ENCODE measurements at places on chromosomes 5 and 9. TPM values are rescaled to one million over a fixed set of nuclear protein-coding genes. Genes with fewer than 3 reads are reported as not detected.

The SEMA6A gene
- 6.3 TPM for total RNA-seq

The FABP6 gene
- total RNA-seq: 1.6 TPM

- DNase-seq: no peak
Observed at GRCh38 chr9:13721481-13722235, 442.2 kb upstream of the MPDZ start.

GRCh38 chr5:135129307-135129706 lies 95.3 kb upstream of the PITX1 start:
- DNase-seq: no peak

The PRSS3 gene
- not detected for total RNA-seq

DNA sequence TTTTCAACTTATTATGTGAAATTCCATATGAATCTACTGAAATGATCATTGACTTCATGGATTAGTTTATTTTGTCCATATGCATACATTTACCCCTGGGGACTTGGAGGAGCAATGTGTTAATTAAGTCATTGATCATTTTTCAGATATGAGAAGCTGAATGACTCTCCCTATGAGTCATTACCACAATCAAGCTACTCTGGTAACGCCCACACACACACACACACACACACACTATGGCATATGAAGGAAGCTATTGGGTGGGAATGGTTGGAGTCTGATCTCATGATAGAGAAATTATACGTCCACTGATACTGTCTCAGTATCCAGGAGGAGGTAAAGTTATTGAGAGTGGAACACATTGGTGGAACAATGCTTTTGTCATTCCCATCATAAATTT lies 528.9 kb downstream of the AGTPBP1 start:
- no peak for DNase-seq

- DNase-seq: no peak
Observed at GRCh38 chr9:100715100-100715380, 137.2 kb downstream of the CAVIN4 start.

DNA sequence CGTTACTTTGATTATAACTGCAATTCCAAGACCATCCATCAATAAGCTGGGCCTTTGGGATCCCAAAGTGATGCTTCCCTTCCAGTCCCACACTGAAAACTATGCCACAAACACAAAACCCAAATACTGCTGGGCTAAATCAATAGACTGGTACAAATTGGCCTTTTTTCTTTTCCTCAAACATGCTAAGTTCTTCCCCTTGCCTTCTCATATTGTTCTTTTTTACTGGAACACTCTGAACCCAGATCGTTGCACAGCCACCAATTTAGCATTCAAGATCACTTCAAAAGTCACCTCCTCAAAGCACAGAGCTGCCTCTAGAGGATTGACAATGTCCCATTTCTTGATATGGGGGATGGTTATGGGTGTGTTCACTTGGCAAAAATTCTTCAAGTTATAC lies 66.0 kb downstream of the ACTL7B start:
- no peak for DNase-seq

DNA sequence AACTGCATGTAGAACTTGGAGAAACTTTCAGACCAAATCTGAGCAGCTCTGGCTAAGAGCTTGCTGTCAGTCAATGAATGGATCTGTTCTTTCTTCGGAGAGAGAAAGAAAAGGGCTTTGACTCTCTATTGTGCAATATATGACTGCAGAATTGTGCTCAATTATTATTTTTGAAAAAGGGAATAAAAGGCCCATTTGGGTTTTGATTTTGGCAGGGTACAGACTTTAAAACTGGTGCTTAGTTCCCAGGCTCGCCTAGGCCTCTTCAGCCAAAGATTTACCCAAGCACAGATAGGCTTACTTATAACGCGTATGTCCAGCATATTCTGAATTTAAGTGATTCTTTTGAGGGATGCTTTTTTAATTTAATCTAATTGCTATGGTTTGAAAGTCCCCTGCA lies 59.3 kb downstream of the RETREG1 start:
- no peak for DNase-seq

The STPG3 gene
- 0.58 TPM for total RNA-seq

GRCh38 chr9:123470121-123470782 lies 114.3 kb downstream of the CRB2 start:
- DNase-seq: no peak

DNA sequence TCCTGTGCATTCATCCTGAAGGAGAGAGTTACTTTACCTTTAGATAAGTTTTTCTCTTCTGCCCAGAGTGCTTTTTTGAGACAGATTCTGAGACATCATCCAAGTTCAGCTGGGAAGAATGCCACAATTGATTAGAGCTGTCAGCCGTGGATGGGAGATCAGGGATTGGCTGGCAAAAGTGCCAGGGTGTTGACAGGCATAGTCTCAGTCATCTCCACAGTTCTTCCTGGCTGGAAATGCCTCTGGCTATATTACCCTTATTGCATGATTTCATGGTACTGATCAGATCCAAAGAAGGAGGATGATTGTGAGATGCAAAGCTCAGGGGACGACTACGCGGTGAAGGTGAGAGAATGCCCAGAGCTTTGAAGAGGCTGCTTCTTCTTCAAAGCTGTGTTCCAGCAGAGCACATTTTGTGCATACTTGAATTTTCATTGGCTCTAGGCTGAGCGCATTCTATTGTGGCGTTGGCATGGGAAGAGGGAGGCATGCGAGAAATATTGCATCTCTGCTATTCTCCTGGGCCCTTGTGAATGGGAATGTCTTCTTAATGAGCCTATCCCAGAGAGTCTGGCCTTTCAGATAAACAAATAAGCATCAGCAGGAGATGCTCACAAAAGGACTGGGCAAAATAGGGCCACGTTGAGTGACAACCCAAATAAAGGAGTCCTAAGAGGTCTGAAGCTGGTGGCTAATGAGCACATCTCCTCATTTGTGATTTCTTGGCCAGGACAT lies 82.1 kb downstream of the GRIA1 start:
- DNase-seq: no peak

DNA sequence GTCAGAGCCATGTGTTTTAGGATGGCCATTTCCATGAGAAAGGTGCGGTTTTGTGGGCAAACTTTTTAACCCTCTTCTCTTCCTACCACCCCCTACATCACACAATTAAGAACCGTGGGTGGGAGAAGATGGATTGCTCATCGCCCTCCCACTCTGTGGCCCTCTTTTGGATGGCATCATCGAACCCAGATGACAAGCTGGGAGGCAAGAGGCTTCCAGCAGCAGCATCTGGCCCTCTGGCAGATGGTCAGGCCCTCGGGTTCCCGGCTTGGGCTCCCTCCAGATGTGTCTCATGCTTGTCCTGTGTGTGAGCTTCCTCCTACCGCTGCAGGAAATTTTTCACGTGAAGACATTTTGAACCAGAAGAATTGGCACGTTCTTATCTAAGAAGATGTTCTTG lies 199.9 kb downstream of the EBF1 start:
- peak; percentile 64 for DNase-seq

The PCDHB14 gene
- 1.9 TPM for total RNA-seq

DNA sequence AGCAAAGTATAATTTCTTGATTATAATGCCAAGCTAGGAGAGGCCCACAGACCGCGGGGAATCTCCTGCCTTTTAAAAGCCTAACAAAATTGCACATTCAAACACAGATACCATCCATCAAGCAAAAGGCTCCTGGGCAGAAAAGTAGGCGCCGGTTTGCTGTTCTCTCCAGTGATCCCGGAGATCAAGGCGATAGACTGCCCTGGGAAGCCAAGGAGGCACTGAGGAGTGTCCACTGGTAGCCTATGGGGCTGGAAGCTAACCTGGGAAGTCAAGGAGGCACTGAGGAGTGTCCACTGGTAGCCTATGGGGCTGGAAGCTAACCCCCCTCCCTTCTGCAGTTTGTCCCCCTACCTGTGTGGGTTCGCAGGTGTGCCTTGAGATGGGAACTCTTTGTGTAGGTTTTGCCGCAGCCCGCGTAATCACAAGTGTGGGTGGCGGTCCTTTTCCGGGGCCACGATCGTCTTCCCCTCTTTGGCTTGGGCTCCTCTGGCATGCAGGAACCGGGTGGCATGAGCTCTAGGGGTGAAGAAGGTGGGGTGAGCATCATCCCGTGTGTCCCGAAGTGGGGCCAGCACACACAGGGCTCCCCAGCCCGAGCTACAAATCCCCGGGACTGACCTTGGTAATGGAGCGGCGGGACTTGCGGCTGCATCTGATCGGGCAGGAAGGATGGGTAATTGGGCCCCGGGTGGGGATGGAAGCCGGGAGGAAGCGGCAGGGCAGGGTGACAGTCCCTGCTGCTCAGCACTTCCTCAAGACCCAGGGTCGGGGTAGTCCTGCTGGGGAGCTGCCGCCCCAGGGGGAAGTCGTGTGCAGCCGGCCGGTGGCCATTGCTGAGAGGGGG lies 2.7 kb downstream of the KLF4 start:
- peak; percentile 28 for DNase-seq

The PCDHB12 gene
- total RNA-seq: 0.69 TPM

The PCDHGC5 gene
- 2.9 TPM for total RNA-seq

Data from left ventricle myocardium inferior (tissue), 1 donor.